ENCODE measurements at places on chromosomes 4 and X.

GRCh38 chr4:61199873-61200186 is 296 bp upstream of the ADGRL3 start:
- no peak for DNase-seq

DNA sequence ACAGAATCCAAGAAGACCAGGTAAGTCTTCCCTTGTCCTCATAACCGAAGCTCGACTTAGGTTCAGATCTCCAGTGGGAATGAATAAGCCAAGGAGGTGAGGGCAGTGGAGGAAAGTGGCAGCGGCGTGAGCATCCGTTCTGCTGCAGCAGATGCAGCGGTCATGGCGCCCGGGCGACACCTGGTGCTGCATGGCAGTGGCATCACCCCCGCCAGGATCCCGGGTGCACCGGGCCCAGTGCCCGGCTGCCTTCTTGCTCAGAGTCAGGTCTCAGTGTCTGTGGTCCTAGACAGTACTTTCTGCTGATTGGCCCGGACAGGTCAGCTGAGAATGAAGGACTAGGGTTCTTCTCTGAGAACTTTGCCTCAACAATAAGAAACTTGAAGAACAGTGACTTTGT is 83.4 kb upstream of the SORBS2 start:
- no peak for DNase-seq

DNA sequence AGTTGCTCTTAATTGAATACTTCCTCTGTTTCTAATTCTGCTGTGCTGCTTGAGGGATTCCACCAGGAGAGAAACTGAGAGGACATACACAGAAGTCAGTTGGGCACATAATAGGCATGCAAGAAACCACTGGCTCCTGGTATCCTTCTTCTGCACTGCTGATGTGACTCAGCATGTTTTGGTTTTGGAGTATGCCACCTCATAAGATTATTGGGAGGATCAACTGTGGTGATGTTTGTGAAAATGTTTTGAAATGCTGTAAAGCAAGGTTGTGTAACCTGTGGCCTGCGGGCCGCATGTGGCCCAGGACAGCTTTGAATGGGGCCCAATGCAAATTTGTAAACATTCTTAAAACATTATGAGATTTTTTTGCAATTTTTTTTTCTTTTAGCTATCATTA is 119.6 kb downstream of the GATB start:
- no peak for DNase-seq

DNA sequence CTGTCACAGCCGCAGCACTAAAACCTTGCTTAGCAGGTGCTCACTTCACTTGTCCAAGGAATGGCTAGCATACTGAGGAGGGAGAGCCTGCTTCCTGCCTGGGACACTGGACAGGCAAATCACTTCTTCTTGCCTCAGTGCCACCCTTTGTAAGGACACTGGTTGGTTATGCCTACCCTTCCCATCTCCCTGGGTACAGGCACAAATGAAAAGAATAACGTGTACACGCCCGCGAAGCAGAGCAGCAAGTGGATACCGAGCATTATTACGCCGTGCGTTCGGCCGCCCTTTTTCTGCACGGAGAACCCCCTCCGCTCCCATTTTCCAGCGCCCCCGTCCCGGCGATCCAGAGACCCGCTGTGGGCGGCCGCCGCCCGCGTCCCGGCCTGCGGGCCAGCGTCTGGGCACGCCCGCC is 338 bp upstream of the KLHL2 start:
- no peak for DNase-seq

DNA sequence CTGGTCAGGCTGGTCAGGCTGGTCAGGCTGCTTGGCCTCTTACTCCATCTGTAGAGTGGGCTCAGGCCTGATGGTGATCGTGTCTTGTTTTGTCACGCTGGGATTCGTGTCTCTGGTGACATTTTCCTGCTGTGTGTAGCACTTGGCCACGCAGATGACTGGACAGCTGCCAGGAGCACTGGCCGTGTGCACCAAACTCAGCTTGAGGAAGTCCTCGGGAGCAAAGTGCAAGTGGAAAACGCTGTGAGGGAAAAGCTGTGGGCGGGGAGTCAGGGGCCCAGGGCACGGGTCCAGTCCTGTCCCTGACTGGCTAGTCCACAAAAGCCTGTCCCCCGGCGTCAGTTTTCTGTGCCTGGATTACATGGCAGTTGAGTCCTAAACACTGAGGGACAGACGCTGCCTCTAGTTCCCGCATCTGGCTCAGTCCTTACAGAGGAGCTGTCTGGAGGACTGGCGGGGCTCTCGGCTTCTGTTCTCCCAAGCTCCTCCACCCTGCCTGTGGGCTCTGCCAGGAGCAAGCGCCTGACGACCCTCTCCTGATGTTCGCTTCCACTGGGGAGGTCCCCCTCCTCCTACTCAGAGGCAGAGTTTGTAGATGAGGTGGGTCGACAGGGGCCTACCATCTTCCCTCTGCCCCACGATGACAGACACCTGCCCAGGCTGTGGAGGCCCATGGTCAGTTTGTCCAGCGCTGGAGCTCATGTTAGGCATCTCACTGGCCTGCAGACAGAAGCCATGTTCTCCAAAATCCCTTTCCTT is 35.9 kb upstream of the GRPEL1 start:
- no peak for DNase-seq

- DNase-seq, result no peak
These were observed 10.8 kb upstream of the PHKA2 start for GRCh38 chrX:18994713-18995112.

GRCh38 chrX:118115953-118116712 is 477 bp downstream of the KLHL13 start:
- no peak for DNase-seq

DNA sequence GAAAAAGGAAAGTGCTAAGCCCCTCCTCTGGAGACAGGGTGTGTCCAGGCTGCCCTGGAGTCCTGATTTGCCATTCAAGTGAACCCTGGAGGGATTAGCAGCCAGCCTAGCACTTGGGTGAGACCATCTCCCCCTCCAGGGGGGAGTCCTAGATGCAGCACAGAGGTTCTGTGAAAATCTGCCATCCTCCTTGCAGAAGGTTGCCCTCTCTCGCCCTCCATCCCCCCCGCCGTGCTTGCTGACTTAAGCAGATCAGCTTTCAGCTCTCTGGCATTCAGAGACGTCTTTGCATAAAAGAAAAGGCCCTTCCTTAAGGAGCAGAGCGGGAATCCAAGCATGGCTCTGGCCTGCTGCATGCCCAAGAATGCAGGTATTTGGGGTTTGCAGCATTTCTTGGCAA is 102.1 kb upstream of the SCML1 start:
- DNase-seq, result no peak

- no peak for DNase-seq
These were observed 295 bp upstream of the TLR10 start for GRCh38 chr4:38783109-38783460.

- DNase-seq, result no peak
These were observed 2.7 kb upstream of the PIR start for GRCh38 chrX:15495801-15496200.

DNA sequence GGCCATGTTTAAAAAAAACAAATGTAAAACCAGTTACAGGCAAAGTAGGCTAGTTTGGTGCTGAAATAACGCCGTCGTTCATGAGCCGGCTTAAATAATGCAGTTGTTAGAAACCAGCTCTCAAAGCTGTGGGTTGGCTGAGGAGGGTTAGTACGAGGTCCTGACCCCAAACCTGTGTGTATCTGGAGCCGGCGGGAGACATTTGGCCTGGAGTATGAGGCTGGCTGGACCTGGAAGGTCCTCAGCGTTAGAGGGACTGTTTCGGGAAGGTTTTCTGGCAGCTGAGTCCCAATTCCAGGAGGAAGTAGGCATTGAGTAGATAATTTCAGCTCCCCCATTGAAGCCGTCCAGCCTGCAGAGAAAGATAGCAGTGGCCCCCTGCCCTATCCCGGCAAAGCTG is 73.4 kb upstream of the PPP2R3B start:
- no peak for DNase-seq

DNA sequence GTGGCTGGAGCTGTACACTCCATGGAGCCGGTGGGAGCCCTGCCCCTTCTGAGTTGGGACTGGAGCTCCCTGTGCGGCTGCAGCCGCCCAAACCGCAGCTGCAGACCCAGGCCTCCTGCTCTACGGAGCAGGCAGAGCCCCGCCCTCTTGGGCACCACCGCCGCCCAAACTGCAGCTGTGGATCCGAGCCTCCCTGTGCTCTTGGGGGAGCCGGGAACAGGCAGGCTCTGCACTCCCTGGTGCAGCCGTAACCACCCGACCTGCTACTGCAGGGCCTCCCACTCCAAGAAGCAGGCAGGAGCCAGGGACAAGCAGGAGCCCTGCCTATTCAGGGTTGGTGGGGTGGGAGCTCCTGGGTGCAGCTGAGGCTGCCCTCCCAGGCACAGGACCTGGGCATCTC is 237.5 kb upstream of the ATP6AP2 start:
- no peak for DNase-seq

DNA sequence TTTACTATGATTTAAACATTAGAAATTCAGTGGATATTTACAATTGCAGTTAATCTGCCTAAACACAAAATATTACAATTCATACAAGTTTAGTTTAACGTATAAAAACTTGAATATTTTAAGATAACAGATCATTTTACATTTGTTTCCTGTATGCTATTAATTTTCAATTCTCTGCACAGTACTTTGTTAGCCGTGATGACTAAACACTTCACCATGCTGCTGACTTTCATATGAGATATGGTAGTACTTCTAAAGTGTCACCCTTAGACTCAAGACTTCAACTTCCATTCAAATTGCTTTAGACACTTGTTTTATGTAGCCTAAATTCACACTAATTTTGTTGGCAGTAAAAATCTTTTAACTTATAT is 1646.4 kb upstream of the ADGRL3 start:
- DNase-seq, result no peak

DNA sequence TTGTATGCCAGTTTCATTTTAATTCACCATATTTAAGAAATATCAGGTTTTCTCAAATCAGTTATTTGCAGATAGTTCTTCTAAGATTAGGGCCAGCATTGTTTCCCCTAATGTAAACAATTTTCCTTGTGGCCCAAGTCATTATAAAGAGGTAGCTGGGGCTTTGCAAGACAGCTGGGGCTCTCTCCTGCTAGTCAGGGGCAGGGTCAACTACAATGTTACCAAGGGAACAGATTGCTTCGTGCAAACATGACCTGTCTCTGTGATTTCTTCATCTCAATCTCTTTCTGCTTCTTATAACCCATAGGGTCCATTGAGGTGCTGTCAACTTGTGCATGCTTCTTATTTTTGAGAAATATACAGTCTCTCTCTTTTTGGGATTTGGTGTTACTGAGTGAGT is 12.1 kb downstream of the ARMCX6 start:
- no peak for DNase-seq

GRCh38 chrX:15744181-15744867 is 6.3 kb downstream of the CA5B start:
- DNase-seq, result no peak

GRCh38 chrX:20284992-20285391 is 18.3 kb upstream of the RPS6KA3 start:
- DNase-seq, result no peak

DNA sequence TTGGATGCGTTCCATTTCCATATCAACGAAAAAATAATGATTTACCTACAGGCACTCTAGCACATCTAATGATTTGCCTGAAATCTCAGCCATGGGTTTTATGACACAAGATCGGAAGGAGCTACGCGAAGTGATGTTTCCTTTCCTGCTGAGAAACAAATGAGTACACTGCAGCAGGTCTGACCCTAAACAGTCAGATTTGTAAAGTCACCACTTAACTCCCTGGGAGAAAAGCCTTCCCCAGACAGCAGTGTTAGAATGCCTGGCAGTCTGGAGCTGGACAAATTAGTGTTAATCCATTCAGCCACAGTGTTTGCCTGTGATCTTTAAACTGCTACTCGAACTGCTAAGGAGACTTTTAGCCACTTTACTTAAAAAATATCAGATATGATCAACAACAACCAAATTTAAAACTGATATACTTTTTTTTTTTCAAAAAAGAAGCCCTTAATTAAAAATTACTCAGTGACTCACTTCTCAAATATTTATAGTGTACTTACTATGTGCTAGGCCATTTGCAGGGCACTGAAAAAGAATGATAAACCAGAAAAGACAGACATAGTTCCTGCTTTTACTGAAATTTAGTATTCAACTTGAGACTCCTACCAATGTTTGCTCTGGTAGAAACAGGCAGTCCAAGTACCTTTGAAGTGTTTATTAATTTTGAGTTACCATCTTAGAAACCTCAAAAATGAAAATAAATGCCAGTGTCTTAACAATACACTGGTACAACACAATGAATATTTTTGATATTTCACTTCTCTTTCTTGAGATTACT is 104.5 kb downstream of the SHISA3 start:
- no peak for DNase-seq

DNA sequence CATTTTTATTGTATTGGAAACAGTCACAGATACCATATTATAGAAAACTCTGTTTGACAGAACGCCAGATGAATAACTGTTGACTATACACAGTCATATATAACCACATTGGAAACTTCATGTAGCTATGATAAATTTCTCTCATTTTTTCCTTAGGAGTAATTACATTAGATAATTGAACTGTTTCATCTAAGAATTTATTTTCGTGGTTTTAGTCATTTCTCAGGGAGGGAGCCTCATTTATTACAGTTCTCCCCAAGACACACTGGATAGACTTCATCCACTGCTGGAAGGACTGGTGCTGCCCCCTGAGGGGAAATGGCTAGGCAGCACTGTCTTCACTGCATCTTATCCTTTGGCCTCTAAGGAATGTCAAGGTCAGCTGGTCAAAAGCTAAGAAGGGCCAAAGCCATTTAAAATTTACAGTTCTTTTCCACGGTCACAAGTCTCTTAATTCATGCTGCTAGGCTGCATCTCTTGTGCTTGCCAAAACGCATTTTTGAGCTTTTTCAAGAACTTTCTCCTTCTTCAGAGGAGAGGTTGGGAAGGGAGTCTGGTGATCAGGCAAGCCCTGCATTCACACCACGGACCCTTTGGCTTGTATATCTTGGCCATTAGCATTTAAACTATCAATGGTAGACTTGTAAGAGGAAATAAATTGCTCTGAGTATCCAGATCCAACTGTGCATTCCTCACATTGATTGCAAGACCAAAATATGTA is 145.1 kb downstream of the CBR4 start:
- DNase-seq, result no peak

- DNase-seq, result no peak
These were observed 260.7 kb downstream of the SNCA start for GRCh38 chr4:89576246-89576645.

DNA sequence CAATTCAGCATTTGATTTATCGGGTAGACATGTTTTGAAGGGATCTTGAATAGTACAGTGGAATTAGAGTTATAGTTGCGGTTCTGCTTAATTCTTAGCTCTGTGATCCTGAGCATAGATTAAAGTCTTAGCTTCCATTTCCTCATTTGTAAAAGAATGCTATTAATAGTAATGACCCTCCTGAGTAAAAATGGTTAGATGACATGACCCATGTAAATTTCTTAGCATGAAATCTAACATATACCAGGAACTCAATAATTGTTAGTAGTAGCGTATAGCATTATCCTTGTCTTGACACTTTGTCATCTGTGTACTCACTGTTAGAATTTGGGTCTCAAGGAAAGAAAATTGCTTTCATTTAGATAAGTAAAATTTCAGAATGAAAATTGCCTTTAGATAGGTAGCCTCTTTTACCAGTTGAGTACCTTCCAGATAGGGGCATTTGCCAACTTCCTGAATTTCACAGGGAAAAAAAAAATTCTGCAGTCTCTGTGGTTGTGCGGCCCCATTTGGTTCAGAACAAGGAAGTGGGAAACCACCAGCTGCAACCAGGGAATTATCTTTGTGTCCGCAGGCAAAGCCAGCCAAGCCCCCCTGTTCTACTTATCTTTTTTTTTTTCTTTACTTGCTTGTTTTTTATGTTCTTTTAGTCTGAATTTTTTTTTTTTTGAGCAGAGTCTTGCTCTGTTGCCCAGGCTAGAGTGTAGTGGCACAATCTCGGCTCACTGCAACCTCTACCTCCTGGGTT is 86.9 kb downstream of the TMEM164 start:
- no peak for DNase-seq
